ENCODE measurements at places on chromosomes 3 and 15. TPM values are rescaled to one million over a fixed set of nuclear protein-coding genes. Genes with fewer than 3 reads are reported as not detected.

Gene SEMA3B
- 91.7 TPM for polyA plus RNA-seq

Gene ERICH6
- polyA plus RNA-seq = 0.62 TPM

- DNase-seq = no peak
Measured at GRCh38 chr15:90249203-90249863, at the start of gene TTLL13. TSS of gene TTLL13 (plus strand) at chr15:90249556. CDS start at chr15:90250631, 1,075 bp downstream.

DNA sequence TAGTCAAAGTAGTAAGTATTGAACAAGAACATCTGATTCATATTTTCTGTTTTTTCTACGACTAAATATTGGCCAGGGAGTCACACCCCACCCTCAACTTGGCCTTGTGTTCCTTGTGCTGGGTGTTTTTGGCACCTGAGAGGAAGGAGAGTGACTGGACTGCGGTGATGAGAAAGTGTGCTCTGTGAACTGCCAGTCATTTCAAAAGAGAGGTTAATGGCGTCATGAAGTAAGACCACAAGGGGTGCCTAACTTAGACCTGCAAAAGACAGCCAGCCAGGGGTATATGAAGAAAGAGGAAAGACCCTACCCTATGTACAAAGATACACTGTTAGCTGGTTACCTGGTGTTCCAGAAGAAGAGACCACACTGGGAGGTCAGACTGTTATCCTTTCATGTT lies 58.4 kb upstream of the COL8A1 start:
- DNase-seq = no peak

DNA sequence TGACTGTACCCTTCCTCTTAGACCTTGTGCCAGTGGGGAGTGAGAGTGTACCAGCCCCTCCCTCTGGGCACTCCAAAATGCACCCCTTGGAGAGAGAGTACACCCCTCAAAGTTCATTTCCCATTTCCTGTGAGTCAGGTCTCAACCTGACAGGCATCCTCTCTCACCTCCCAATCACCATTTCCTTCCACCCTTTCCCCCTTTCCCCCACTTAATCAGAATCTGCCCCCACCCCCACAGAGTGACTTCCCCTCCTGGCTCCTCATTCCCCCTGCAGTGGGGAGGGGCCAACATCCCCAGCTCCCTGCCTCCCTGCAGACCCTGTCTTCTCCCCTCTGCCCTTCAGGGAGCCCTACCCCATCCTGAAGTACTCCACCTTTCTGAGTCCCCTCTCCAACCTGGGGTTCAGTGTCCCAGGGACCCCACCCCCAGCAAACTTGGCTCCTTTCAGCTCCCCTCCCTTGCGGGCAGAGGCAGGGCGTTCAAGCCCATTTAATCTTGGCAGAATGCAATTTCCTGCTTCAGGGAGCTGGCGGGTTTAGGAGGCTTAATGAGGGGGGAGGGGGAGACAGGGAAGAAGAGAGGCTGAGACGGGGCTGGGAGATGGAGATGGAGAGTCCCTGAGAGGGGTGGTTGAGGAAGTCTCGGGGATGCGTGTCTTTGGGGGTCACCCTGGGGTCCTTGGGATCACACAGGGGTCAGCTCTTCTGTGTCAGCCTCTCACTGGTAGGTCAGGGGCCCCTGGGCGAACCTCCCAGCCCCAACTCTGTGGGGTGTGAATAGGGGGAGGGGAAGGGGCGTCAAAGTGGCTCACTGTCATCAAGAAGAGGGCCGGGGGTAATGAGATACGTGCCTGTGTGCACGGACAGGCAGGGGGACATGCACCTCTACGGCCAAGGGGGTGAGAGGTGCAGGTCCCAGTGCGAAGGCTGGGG lies 16.6 kb upstream of the SEMA3F start:
- DNase-seq = no peak

- DNase-seq = no peak
Measured at GRCh38 chr3:72593881-72594397, 254.3 kb downstream of the SHQ1 start.

All from right renal pelvis (tissue), 4 donors.